Nephron progenitor cell (in vitro differentiated cells): ENCODE measurements at places on chromosomes 12 and 14.
A peak's percentile ranks its signal among the peaks of the same experiment; 100 is the strongest.

GRCh38 chr14:64200170-64200569 lies 94.0 kb downstream of the ESR2 start:
- peak; percentile 31 for DNase-seq

DNA sequence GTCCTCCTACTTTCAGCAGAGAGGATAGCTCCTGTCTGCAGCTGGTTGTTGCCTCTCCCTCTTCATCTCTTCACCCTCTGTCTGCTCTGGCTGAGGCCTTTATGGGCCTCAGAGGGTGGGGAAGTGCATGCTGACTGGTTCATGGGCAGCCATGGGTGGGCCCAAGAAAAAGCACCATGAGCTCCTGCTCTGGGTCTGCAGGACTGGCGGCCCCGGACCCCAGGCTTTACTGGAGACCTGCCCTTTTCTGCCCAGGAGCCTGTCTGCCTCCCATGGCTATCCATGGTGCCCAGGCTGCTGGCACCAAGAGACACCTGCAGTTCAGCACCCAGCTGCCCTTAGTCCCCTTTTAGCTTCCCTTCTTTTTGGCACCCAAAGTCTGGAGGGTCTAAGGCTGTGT lies 137.1 kb downstream of the PTPRR start:
- DNase-seq: no peak

DNA sequence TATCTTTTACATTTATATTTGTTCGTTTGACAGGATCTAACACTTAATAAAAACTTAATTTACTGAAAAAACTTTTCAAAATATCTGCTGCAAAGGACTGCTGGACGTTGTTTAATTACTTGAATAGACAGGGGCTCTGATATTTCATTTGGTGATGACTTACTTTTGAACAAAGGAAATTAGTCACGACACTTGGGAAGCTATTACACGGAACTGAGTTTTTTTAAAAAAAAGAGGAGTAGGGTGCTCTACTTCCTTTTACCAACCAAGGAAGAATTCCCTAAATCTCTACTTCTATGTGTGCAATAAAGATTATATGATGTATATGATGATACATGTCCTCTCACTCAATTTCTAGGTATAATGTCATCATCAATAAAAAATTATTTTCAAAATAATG lies 4.7 kb downstream of the FGD6 start:
- no peak for DNase-seq

DNA sequence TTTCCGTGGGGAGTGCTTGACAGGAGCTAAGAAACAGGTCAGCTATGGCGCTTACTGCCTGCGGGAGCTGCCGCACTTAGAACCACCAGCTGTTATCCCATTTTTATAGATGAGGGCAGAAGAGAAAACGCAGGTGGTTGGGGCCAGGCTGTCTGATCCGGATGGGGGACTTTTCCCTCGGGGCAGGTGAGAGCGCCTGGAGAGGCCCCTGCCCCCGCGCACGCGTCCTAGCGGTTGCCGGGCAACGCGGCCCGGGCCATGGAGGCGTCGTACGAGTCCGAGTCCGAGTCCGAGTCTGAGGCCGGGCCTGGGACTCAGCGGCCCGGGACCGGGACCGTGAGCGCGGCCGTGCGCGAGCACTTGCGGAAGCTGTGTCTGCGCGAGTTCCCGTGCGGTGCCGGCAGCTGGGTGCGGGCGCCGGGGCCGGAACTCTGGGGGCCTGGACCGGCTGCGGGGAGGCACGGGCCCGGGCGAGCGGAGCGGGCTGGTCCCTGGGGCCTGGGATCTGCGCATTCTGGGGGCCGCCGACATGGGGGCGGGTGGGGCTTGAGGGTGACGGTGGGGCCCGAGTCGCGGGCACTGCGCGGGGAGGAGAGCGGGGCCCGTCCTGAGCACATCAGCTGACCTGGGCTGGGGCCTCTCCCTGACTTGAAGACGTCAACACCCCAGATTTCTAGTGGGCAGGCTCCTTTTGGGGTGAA lies at the start of gene LRRC43:
Gene LRRC43, plus strand, starts transcription at position 237 of the 701 bp plus-strand sequence. Its CDS starts 22 bp downstream, at position 259.
- DNase-seq: peak; percentile 78

DNA sequence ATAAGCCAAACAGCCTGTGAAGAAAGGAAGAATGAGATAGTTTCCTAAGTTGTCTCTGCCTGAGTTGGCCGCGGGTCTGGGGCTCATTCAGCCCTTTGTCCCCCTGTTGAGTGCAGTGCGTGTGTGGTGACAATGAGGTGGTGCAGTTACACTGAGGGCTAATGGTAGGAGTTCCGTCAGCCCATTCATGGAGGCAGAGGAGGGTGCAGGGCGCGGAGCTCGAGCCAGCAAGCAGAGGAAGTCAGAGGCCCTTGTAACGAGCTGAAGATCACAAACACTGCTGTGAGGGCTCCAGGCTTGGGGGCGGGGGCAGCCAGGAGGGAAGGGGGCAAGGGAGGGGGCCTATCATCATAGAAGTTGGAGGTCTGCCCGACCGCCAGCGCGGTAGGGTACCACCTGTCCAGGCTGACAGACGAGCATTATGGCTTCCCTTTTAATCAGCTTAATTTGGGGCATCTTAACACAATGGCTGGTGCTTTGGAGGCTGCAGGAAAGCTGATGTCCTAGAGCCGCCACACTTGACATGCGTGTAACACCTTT lies 20.5 kb downstream of the CCND2 start:
- no peak for DNase-seq

DNA sequence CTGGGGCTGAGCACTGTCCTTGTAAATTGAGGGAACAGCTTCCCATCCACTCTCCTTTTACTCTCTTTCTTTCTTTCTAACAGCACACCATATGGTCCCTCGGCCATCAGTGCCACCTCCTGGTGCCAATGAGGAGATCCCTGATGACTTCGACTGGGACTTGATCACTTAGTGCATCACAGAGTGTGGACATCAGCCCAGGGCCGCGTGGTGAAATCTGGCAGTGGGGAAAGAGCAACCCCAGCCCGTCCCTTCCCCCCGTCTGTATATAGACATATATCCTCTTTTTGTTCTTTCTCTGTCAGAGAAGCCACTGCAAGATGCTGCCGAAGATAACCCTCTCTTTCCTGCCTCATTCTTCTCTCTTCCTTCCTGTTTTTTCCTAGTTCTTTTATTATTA lies 13.5 kb downstream of the C3AR1 start:
- DNase-seq: no peak

- DNase-seq: no peak
Measured at GRCh38 chr12:60148831-60149230, 553.0 kb downstream of the SLC16A7 start.

DNA sequence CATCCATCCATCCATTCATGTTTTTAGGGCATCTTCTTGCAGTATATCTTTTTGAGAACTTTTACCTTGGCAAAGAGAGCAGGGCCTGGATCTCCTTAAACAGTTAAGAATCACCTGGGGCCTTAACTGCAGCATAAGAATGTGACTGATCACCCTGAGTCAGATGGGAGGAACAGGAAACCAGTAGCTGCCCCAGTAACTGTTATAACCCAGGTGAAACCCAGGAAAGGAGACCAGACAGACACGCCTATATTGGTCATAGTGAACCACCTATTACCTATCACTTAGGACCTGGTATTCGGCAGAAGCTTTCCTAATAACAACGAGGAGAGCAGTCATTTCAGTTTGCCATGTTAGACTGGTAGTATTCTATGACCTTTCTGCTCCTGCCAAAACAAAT lies 43.4 kb upstream of the NR2C1 start:
- no peak for DNase-seq

GRCh38 chr14:34297786-34298520 lies 164.1 kb downstream of the SPTSSA start:
- DNase-seq: no peak

- DNase-seq: no peak
Measured at GRCh38 chr12:91179315-91179714, 3.3 kb downstream of the DCN start.

- no peak for DNase-seq
Measured at GRCh38 chr12:79452906-79453305, 237.9 kb downstream of the PAWR start.

- no peak for DNase-seq
Measured at GRCh38 chr12:97216848-97217247, 245.8 kb upstream of the RMST start.

- DNase-seq: no peak
Measured at GRCh38 chr12:66014818-66015217, 115.7 kb downstream of the LLPH start.

- no peak for DNase-seq
Measured at GRCh38 chr12:99732131-99732530, 84.6 kb downstream of the GARIN6 start.

GRCh38 chr14:34322940-34323418 lies 139.1 kb downstream of the SPTSSA start:
- DNase-seq: peak; percentile 79

DNA sequence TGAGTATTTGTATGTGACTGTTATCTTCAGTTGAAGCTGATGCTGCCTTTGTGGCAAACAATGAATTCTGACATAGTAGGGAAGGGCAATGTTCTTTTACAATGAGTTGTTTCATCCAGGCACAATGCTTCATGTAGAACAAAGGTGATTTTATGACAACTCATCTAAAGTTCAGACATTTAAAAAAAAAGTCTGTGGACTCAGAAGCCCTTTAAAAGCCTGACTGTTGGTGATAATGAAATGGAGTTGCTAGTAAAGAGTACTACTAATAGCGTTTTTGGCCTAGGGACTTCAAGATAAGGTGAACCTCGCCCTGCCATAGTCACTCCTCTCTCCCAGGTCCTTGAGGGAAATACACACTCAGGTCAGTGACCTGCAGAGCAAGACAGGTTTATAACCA lies 105.1 kb downstream of the AKAP6 start:
- no peak for DNase-seq

- DNase-seq: no peak
Measured at GRCh38 chr12:123071099-123071800, 79.6 kb downstream of the PITPNM2 start.

- DNase-seq: no peak
Measured at GRCh38 chr12:66976526-66976925, 292.6 kb upstream of the CAND1 start.

- no peak for DNase-seq
Measured at GRCh38 chr12:14919455-14919854, 18.9 kb downstream of the ERP27 start.

DNA sequence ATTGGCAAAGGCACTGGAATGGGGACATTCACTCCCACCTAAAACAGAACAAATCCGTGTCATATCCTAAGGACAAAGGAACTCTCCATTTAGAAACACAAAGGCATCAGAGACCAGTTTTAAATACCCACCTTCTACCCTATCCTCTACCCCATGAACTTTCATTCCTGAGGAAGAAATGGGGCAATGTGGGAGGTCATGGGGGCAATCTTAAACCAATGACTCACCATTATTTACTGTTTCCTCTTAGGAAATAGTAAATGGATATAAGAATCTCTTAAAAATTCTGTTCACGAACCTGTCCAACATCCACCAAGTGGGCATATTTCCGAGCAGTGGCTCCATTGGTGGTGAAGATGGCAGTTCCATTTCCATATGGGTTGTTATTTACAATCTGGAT lies 19.4 kb downstream of the ALDH6A1 start:
- no peak for DNase-seq

- DNase-seq: no peak
Measured at GRCh38 chr14:99420711-99421110, 59.9 kb downstream of the SETD3 start.
